Activated CD4-positive, CD25-positive, alpha-beta regulatory T cell (primary cell): ENCODE measurements at places on chromosomes 7 and 10.

DNA sequence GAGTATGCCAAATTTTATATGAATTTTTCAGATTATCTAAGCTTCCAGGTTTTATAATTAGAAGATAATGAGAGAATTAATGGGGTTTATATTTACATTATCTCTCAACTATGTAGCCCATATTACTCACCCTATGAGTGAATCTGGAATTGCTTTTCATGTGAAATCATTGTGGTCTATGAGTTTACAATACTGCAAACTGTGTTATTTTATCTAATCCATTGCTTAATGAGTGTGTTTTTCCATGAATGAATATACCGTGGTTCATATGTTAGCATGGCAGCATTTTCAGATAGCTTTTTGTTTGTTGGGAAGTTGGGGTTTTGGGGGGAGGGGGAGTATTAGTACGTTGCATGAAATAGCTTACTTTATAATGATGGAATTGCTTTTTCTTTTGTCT lies 44.5 kb downstream of the FGFBP3 start:
- DNase-seq = no peak

DNA sequence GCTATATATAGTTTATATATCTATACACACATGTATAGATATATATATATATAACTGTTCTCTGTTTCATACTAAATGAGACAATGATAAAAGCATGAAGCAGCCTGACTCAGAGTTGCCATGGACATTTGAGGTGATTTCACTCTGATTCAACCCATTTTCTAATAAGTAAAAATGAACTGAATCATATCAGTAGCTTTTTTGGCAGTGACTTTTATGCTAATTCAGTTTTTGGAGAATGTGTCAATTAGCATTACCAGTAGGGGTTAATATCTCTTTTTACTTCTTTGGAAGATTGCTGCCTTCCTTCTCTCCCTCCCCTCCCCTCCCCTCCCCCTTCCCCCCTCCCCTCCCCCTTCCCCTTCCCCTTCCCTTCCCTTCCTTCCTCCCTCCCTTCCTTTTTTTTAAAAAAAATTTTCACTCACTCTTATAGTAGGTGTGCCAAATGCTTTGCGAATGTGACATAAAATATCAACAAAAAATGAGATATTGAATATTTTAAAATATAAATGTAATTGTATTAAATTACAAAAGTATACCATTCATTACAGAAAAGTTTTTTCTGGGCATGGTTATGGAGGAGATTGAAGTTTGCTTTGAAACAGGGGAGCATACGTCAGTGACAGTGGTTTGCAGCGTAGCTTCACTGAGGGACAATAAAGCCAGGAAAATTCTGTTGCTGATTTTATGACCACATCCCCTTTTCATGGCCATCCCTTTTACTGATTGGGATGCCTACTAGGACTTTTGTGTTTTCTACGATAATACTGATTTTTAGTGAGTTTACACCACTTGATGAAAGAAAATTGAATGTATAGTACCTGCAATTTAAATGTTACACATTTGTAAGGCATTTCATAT lies 64.0 kb upstream of the KLF6 start:
- no peak for DNase-seq

- DNase-seq = no peak
These were observed 139.0 kb downstream of the CNTNAP2 start for GRCh38 chr7:146255609-146256008.

- no peak for DNase-seq
These were observed 373.1 kb downstream of the DPP6 start for GRCh38 chr7:154425271-154425670.

GRCh38 chr10:102812231-102812876 lies 24.9 kb downstream of the CYP17A1 start:
- DNase-seq = no peak

- DNase-seq = no peak
These were observed 117.4 kb downstream of the RNLS start for GRCh38 chr10:88465765-88466164.

DNA sequence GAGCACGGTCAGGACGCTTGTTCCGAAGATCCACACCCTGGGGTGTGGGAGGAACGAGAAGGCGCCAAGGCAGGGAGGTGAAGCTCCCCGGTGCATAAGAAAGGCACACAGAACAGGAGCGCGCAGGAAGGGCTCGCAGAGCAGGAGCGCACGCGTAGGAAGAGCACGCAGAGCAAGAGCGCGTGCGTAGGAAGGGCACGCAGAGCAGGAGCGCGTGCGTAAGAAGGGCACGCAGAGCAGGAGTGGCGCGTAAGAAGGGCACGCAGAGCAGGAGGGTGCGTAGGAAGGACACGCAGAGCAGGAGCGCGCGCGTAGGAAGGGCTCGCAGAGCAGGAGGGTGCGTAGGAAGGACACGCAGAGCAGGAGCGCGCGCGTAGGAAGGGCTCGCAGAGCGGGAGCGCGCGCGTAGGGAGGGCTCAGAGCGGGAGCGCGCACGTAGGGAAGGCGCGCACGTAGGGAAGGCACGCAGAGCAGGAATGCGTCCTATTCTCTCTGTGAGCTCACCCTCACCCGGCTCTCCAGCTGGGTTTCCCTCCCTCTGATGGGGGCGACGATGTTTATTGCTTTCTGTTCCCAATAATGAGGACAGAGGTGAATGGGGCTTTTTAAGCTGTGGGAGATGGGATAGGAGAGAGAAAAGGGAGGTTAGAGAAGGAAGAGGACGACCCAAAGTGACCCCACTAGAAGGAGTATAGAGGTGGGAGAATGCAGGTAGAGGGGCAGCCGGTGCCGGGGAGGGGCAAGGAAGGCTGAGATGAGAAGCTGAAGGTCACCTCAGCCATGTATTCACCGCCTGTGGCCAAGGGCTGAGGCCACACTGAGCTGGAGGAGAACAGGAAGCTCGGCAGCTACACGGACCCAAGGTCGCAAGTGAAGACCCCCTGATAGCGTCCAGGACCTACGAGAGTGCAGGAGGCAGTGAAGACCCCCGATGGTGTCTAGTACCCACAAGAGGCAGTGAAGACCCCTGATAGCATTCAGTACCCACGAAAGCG lies 423.2 kb downstream of the PTPRN2 start:
- no peak for DNase-seq

DNA sequence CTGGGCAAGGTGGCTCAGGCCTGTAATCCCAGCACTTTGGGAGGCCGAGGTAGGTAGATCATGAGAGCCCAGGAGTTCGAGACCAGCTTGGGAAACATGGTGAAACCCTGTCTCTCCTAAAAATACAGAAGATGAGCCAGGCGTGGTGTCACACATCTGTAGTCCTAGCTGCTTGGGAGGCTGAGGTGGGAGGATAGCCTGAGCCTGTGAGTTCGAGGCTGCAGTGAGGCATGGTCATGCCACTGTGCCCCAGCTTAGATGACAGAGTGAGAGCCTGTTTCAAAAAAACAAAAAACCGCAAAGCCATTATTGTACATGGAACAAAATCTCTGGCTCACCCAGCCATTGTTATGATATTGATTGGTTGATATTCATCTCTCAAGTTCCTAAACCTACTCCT lies 53.7 kb downstream of the KMT2E start:
- DNase-seq = no peak

- DNase-seq = no peak
These were observed 94.7 kb upstream of the PDCD4 start for GRCh38 chr10:110777017-110777416.

GRCh38 chr10:89588671-89589070 lies 53.3 kb upstream of the SLC16A12 start:
- no peak for DNase-seq

- no peak for DNase-seq
These were observed 131.0 kb downstream of the RPS24 start for GRCh38 chr10:78164702-78165101.

- DNase-seq = no peak
These were observed 649.7 kb upstream of the ANKRD30A start for GRCh38 chr10:36475746-36476145.

GRCh38 chr7:90320014-90320413 lies 1.1 kb downstream of the FAM237B start:
- no peak for DNase-seq

- no peak for DNase-seq
These were observed 186.4 kb downstream of the MGMT start for GRCh38 chr10:129653428-129653827.

- DNase-seq = no peak
These were observed 1.9 kb downstream of the SYPL1 start for GRCh38 chr7:106110238-106110560.
